ENCODE measurements at places on chromosomes 13 and 19.

- no peak for DNase-seq
These were observed 9.6 kb upstream of the GPR183 start for GRCh38 chr13:99316657-99317256.

- no peak for DNase-seq
These were observed 76.7 kb upstream of the GPR183 start for GRCh38 chr13:99383946-99384345.

- DNase-seq: no peak
These were observed 104.7 kb upstream of the KL start for GRCh38 chr13:32911506-32911905.

DNA sequence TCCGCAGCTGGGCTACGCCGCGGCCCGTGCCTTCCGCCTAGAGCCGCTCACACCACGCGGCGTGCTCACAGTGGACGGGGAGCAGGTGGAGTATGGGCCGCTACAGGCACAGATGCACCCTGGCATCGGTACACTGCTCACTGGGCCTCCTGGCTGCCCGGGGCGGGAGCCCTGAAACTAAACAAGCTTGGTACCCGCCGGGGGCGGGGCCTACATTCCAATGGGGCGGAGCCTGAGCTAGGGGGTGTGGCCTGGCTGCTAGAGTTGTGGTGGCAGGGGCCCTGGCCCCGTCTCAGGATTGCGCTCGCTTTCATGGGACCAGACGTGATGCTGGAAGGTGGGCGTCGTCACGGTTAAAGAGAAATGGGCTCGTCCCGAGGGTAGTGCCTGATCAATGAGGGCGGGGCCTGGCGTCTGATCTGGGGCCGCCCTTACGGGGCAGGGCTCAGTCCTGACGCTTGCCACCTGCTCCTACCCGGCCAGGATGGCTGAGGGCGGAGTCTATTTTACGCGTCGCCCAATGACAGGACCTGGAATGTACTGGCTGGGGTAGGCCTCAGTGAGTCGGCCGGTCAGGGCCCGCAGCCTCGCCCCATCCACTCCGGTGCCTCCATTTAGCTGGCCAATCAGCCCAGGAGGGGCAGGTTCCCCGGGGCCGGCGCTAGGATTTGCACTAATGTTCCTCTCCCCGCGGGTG, 7.4 kb downstream of the DBP start:
- peak; percentile 93 for DNase-seq

DNA sequence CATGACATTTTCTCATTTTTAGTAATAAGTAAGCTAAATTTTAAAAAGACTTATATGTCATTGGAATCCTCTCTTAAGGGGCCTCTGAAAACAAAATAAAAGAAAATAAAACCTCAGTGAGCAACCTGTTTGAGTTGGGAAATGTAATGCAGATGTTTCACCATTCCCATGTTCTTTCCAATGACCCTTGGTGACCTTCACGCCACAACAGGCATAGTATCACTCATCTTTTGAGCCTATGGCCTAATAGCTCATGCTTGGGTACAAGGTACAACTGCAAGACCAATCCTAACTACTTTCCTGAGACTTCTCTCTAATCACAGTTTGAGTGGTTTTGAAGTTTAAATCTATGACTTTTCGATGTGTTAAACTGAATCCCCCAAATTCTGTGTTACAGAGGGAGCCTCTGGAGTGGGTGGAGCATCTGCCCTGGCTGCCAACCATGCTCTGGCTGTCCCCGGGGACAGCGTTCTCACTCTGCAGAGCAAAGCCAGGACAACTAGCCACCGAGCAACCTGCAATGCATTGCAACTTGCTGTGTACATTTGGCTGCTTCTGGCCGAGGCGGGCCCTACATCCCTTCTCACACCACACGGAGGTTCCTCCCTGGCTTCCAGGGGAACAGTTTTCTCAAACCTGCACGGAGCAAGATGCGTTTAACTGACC, 307.9 kb upstream of the MAB21L1 start:
- no peak for DNase-seq

GRCh38 chr19:32874605-32875004, 5.0 kb upstream of the SLC7A9 start:
- no peak for DNase-seq

DNA sequence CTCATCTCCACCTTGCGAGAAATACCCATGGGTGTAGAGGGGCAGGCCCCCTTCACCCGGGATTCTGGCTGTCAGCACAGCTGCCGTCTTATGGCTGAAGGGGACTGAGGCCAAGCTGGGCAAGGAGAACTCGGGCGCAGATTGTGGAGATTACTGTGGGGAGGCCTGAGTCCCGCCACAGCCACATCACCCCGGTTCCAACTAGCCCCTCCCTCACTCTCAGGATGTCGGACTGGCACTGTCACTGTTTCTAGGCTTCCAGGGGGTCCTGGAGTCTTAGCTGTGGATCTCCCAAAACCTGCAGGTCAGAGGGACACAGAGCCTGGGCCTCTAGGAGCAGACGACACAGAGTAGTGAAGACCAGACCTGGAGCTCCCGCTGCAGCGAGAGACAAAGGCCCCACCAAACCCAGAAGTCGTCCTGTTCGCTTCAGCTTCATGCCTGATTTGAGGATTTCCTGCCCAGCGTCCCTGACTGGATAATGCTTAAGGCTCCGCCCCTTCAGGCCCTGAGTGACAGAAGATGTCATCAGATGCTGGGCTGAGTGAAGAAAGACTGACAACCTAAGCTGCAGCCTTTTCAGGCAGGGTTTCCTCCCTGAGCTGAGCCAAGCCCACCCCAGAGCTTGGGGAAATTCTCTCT, 55.8 kb downstream of the ZNF93 start:
- DNase-seq: no peak

DNA sequence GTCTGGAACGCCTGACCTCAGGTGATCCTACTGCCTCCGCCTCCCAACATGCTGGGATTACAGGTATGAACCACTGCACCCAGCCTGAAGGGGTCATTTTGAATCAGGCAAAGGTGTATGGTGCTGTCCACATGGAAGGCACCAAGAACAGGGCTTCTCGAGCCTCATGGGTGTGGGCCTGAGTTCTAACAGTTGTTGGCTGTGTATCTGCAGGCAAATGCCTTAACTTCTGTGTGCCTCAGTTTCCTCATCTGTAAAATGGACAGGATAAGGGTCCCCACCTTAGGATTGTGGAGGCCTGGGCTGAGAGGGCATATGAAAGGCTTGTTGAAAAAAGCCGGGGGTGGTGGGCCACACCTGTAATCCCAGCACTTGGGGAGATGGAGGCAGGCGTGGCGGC, 9.2 kb downstream of the AP1M2 start:
- no peak for DNase-seq

- DNase-seq: no peak
These were observed 39.8 kb upstream of the MCF2L start for GRCh38 chr13:112928972-112929782.

DNA sequence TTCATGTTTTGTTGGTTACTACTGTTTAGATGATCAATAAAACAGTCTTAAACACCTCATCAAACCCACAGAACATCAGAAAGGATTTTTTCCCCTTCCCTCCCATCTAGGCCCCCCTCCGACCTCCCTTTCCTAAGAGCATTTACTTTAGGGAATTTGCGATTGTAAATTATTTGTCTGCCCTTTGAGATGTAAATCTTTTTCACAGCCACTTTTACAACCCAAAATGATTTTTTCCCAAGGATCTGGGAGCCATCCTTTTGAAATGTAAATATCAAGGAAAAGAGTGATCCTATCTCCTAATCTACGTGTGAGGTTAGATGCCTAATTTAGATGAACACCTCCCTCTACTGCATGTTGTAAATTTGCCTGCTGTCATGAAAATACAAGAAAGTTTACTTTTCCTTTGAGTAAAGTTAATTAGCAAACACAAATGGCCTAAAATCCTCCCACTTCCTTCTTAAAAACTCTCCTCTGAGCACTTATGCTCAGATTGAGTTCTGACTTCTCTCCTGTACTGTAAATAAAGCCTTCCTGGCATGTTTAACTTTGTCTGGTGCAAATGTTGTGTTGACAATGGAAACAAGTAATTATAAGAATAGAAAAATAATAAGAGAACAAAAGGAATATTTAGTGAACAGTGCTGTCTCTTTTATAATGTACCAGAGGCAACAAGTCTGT, 1646.9 kb upstream of the SPRY2 start:
- DNase-seq: no peak

GRCh38 chr19:4503132-4503824, 15.0 kb downstream of the PLIN4 start:
- no peak for DNase-seq

GRCh38 chr19:2039089-2039958, 11.7 kb downstream of the MKNK2 start:
- no peak for DNase-seq

DNA sequence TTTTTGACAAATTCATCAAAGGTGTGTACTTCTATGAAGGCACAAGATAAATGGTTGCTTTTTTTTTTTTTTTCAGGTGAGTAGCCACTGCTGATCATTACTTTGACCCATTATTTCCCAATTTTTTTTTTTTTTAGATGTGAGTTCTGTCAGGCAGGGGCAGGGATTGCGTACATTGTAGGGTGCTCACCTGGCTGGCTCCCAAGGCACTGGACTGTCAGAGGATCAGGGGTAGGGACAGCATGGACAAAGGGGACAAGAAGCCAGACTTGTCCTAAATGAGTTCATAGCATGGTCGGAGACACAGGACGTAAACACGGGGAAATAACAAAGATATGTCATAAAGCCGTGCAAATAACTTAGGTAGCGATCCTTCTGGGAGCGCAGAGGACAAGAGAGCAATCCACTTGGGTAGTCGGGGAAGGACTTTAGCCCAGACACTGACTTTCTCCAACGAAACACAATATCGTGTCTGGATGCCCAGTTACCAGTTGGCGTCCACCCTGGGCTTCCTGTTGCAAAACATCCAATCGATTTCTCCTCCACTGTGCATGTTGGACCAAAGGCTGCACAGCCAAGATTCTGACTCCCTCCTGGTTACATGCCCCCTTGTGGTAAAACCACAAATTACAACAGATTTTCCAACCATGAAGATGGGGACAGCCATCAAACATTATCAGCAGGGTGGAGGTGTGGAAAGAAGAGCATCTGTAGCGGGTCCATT, 27.5 kb upstream of the KATNAL1 start:
- no peak for DNase-seq

DNA sequence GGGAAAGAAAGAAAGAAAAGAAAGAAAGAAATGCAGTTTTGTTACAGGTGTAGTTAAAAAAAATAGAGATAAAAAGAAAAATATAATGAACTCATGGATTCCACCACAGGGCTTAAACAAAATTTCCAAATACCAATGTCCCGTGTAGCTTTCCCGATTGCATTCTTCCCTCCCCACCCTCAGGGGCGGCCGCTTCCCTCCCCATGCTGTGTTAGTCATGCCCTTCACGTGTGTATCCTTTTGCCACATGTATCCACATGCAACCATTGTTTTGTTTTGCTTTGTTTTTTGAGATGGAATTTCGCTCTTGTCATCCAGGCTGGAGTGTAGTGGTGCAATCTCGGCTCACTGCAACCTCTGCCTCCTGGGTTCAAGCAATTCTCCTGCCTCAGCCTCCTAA, 3.6 kb upstream of the KMT5C start:
- DNase-seq: no peak

- DNase-seq: no peak
These were observed 41.7 kb downstream of the ZNF85 start for GRCh38 chr19:20964798-20965197.

- DNase-seq: no peak
These were observed 28.3 kb downstream of the CYP2B6 start for GRCh38 chr19:41019346-41019745.

- peak; percentile 30 for DNase-seq
These were observed 2.6 kb downstream of the POU2F2 start for GRCh38 chr19:42129399-42130253.

GRCh38 chr13:85997587-85997986, 198.4 kb upstream of the SLITRK6 start:
- DNase-seq: no peak

DNA sequence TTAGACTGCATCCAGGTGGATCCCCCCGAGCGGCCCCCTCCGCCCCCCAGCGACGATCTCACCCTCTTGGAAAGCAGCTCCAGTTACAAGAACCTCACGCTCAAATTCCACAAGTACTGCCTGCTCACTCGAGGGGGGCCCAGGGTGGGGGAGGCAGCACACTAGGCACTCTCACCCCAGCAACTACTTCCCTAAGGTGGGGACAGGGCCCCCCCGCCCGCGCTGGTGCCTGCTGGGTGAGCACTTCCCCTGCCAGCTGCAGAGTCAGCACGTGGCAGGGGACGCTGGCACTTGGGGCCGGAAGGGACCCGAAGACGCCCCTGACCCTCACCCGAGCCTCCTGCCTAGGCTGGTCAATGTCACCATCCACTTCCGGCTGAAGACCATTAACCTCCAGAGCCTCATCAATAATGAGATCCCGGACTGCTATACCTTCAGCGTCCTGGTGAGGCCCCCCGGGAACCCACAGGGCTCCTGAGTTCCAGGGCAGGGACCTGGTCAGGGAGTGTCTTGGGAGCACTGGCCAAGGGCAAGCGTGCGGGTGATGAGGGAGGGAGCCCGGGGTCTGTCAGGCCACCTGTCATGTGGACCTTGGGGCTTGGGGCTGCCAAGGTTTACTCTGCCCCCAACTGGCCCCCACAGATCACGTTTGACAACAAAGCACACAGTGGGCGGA, 5.2 kb downstream of the MCOLN1 start:
- no peak for DNase-seq

- peak; percentile 49 for DNase-seq
These were observed 1.7 kb downstream of the ANKRD24 start for GRCh38 chr19:4183967-4184717.

- no peak for DNase-seq
These were observed 59.3 kb upstream of the ABCC4 start for GRCh38 chr13:95360464-95361097.

DNA sequence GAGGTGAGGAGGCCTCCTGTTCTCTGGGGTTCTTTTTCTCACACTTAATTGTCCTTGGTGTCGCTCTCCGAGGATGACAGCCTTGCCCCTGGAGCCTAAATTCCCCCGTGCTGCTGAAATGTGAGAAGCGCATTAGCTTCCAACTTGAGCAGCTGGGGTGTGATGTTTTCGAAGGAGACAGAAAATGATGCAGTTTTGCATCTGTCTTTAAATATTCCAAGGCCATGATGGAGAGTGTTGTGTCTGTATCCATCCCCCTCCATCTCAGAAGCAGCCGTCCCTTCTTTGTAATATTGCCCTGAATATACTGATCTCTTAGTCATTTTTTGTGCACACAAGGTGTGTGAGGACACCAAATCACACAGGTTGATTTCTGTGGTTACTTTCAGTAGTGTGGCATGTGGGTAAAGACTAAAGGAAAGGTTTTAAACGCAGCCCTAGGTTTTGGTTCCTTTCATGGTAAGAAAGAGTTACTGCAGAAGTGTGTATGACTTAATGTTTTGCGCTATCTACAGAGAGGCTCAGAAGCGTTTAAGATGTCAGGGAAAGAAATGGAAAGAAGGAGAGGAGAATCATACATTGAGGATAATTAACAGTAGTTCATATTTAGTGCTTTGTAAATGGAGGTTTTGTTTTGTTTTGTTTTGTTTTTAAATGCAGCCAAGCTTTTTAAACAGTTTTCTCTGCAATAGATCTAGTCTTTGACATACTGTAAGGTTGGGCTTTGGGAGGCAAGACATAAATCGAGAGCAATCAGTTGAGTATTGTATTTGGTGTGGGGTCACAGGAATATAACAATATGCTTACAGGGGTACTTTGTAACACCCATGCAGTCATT, 1.6 kb downstream of the NBEA start:
- DNase-seq: peak; percentile 29
